ENCODE measurements at places on chromosomes 5 and 9.

GRCh38 chr5:176868126-176868525 is 31.0 kb downstream of the HK3 start:
- no peak for DNase-seq

DNA sequence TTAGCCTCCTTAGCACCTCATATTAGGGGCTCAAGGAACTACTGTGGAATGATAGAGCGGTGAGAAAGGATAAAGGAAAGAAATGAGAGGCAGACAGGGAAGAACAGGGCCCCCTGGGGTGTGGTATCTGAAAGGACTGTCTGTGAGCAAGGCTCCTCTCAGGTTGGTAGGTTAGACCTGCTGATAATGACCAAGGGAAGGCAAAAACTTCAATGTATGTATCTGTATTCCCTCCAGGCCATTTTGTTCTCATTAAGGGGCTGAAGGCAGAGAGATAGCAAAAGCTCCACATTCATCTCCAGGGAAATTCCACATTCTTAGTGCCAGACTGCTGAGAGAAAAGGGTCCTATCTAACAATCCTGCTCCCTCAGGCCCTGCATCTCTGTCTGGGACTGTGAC is 28.6 kb downstream of the TRIM32 start:
- no peak for DNase-seq

- DNase-seq = no peak
Observed at GRCh38 chr5:32357658-32358057, 44.9 kb upstream of the MTMR12 start.

DNA sequence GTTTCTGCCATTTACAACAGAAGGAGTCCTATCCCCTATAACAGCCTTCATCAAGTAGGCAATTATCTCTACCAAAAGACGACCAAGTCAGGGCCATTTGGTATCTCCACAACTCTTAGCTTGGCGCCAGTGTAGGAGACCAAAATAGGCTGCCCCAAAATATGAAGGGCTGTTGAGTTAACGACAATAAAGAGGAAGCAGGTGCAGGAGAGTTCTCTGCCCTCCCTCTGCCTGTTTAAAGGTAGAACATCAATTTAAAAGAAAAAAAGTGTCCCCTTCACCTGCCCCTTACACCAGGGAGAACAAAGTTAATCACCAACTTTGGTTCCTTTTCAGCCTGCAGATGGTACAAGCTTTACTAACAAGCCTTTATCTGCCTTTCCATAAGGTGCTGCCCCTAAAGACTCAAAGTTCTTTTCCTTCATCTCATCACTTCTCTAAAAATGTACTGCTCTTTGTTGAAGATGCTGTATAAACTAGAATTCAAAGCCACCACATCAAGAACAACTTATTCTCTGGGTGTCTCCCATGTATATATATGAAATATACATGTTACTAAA is 33.3 kb downstream of the PPP1R2B start:
- no peak for DNase-seq

DNA sequence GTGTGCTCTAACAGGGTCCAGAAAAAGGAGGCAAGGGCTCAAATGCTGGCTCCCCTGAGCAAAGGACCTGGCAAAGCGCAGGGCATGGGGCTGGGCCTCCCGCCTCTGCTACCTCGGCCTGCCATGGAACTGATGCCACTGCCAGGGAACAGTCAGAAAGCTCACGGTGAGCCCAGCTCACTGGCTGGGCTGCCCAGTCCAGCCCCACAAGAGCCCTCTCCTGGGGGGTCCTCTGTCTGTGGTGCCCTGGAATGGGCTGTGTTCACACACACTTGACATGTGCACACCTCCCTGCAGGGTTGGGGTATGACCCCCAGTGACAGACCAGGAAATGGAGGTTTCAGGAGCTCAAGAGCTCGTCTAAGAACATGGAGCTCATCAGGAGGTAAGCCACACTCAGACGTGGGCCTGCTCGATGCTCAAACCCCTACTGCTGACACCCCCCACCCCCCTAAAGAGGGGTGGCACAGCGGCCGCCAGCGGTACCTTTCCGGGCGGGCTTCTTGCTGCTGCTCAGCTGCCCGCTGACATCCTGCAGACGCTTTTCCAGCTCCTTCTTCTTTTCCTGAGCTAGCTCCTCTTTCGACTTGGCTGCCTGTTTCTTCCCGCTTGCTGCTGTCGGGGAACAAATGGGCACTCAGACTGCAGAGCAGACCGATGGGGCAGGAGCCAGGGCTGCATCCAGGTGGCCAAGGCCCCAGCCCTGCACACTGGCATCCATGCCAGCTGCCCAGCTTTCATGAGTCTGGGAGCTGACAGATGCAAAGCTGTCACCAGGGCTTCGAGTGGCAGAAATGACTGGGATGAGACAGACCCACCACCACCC is 9.1 kb downstream of the BRD3OS start:
- no peak for DNase-seq
